LHCN-M2 (cell line): ENCODE measurements at places on chromosomes 16 and 17. TPM values are rescaled to one million over a fixed set of nuclear protein-coding genes. Genes with fewer than 3 reads are reported as not detected.

DNA sequence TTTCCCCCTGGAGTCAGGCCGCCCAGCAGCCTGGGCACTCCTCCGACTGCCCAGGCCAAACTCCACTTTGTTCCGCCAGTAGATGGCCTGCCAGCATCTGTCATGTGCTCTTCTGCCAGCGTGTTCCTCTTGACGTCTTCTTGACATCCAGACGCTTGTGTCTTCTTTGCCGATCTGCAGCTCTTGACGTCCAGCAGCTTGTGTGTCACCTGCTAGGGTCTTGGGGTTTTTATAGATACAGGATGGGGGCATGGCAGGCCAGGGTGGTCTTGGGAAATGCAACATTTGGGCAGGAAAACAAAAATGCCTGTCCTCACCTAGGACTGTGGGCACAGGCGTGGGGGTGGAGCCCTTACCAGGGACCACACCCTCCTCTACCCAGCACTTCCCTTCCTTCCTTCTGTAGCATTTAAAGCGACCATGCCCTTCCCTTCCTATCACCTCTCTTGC is 88.7 kb downstream of the BMERB1 start:
- no peak for DNase-seq

DNA sequence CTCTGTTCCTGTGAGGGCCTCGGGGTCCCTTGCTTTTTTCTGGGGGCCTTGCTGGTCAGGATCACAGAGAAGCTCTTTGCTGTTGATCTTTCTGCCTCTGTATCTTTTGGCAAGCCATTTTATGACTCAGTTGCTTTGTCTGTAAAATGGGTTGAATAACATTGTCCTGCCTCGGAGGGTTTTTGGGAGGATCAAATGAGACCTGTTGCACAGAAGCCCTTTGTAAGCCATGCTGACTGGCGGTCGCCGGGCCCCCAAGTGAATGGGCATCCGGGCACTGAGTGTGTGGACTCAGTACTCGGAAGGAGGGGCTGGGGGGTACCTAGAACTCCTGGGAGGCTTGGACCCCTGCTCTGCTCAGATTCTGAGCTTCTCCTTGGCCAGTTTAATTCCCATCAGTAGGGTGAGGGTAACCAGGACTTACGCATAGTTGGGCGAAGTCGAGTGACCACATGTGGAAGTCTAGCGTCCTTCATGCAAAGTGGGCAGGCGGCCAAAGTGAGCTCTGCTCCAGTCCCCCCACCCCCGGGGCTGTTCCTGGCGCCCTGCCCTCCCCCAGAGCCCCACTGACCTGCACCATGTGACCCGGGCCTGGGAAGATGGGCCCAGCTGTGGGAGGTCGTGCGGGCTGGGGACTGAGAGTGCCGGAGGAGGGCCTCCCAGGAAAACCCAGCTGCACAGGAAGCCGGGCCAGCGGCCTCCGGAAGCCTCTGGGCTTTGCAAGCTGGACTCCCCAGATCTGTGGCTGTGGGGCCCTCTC is 284.0 kb downstream of the SEC14L1 start:
- peak; percentile 82 for DNase-seq

DNA sequence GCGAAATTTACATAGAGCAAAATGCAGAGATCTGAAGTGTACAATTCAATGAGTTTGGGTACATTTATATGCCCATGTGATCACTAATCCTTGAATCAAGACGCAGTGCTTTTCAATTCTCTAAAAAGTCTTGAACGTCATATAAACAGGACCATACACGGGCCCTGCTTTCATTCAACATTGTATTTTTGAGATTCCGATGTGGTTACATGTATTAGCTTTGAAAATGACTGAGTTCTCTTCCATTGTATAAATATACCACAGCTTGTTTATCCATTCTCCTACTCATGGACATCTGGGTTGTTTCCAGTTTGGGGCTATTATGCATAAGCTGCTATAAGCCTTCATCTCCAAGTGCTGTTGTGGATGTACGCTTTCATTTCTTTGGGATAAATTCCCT is 45.5 kb downstream of the ZCCHC14 start:
- DNase-seq: no peak

- no peak for DNase-seq
These were observed 11.8 kb upstream of the FOXK2 start for GRCh38 chr17:82507631-82508175.

GRCh38 chr17:72411124-72411563 is 290.3 kb downstream of the SOX9 start:
- DNase-seq: no peak

DNA sequence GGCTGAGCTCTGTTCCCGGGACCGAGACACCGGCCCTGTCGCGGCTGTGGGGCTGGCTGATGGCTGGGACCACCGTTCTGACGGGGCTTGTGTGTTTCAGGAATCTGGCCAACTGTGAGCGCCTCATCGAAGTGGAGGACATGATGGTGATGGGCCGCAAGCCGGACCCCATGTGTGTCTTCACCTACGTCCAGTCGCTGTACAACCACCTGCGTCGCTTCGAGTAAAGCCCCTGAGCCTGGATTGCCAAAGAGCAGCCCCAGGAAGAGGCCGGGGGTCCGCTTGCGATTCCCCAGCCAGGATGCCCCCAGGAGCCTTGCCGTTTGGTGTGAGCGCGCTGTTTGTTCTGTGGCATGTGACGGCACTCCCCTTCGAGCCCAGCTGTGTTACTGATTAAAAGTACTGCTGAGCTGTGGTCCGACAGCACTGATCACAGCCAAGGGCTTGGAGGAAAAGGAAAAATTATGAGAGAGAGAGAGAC is 23.0 kb downstream of the SMTNL2 start:
- no peak for DNase-seq

DNA sequence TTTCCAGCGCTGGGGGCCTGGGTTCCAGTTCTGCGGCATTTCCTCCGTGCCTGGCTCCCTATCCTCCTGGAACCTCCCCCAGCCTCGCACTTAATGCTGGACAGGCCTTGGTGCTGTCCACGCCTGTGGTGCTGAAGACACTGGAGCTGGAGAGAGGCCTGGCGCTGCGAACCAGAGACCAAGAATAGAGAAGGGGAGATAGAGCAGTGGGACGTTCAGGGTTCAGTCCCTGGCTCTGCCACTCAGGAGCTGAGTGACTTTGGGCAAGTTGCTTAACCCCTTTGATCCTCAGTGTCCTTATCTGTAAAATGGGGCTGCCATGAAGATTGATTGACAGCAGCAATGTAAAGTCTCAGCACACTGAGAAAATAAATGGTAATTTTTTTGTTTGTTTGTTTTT is 11.9 kb downstream of the SBK1 start:
- DNase-seq: peak; percentile 30

GRCh38 chr17:29722411-29723198 is 99.9 kb upstream of the CORO6 start:
- no peak for DNase-seq

GRCh38 chr16:80564394-80564793 is 23.6 kb downstream of the DYNLRB2 start:
- no peak for DNase-seq

The ARHGAP27 gene
- total RNA-seq: 0.83 and 3.0 TPM in 2 replicates

The ANKRD13B gene
- 7.8 and 16.2 TPM in 2 replicates for total RNA-seq

The CDH11 gene
- 57.7 and 77.5 TPM in 2 replicates for total RNA-seq

The C17orf50 gene
- not detected in 2 replicates for total RNA-seq
